ENCODE measurements at places on chromosomes 1 and 21. TPM values are rescaled to one million over a fixed set of nuclear protein-coding genes. Genes with fewer than 3 reads are reported as not detected.

DNA sequence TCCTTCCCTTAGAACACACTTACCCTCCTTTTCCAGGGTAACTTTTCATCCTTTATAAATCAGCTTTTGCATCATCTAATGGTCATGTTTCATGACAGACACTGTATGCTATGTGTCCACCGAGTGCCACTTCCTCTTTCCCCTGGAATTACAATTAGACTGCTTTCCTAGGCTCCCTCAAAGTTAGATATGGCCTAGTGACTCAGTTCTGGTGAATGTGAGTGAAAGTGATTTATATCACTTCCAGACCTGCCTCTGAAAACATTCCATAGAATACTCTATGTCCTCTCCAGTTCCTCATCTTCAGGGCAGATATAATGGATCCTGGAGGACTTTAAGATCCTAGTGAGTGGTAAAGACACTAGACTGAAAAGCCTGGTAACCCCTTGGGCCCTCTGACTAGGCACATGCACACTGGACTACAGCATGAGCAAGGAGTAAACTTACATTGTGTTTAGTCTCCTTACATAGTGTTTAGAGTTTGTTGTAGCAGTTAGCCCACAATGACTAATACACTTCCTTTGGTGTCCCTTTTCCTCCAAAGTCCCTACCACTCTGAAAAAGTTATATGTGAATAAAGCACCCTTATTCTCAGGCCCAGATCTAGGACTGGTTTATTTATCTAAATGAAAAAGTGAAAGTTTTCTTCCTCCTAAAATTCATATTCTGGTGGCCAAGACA lies 59.3 kb downstream of the GPR88 start:
- H3K27ac ChIP-seq, result no peak overlapping the region
- H3K27me3 ChIP-seq, result no peaks in the 10 kb centered on the region
- DNase-seq, result no peak
- no peaks in the 10 kb centered on the region for H3K4me1 ChIP-seq
- H3K36me3 ChIP-seq, result no peaks in the 10 kb centered on the region

The ITGB2 gene
- total RNA-seq, result 41.0 TPM

GRCh38 chr1:67951014-67951413 lies 99.4 kb downstream of the DIRAS3 start:
- H3K4me1 ChIP-seq, result peaks cover 24% of the 10 kb centered on the region
- H3K27me3 ChIP-seq, result no peaks in the 10 kb centered on the region
- no peak for DNase-seq
- no peaks in the 10 kb centered on the region for H3K36me3 ChIP-seq

DNA sequence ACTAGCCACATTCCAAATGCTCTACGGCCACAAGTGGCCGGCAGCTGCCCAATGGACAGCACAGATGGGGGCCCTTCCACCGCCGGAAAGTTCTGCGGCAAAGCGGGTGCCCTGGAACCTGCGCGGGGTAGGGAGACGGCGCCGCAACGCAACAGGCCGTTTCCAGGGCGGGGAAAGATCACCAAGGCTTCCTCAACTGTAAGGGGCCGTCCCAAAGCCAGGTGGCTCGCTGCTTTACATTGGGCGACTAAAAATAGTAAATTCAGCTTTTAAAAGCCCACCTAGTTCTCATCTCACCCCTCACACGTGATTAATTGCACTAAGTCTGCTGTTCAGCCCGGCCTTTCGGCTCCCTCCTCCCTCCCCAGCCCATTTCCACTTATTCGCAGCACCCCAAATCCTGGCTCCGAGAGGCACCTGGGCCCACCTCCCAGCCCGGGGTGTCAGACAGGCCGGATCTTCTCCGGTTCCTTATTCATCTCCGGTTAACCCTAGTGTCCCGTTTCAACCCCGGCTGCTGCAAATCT lies 643 bp downstream of the CFAP298 start:
- DNase-seq, result no peak
- peak overlapping the region; percentile 86 for H3K27ac ChIP-seq
- H3K4me1 ChIP-seq, result peaks cover 10% of the 10 kb centered on the region
- H3K27me3 ChIP-seq, result no peaks in the 10 kb centered on the region
- peaks cover 14% of the 10 kb centered on the region for H3K36me3 ChIP-seq

- no peaks in the 10 kb centered on the region for H3K36me3 ChIP-seq
- no peak overlapping the region for H3K4me3 ChIP-seq
- no peaks in the 10 kb centered on the region for H3K4me1 ChIP-seq
- H3K27me3 ChIP-seq, result no peaks in the 10 kb centered on the region
- DNase-seq, result no peak
- no peak overlapping the region for H3K27ac ChIP-seq
These were observed 191.2 kb downstream of the RERE start for GRCh38 chr1:8625981-8626898.

DNA sequence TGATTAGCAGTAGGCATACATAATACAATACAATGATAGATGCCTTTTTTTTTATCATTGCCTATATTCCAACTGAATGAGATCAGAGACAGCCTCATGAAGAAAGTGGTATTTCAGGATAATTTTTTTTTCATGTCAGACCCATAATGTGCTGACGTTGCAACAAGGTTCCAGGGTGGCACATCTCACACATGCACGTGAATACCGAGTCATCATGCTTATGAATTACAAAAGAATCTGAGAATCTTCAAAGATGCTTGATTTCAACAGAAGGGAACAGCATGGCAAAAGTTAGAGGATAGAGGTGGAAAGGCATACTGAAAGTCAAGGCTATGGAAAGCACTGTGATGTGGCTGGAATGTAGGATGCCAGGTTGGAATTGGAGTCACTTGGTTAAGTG lies 5.0 kb upstream of the RNF11 start:
- no peaks in the 10 kb centered on the region for H3K36me3 ChIP-seq
- no peak overlapping the region for H3K27ac ChIP-seq
- H3K4me3 ChIP-seq, result no peak overlapping the region
- DNase-seq, result no peak
- H3K4me1 ChIP-seq, result peaks cover 10% of the 10 kb centered on the region
- H3K27me3 ChIP-seq, result no peaks in the 10 kb centered on the region

The TRIM46 gene
- total RNA-seq, result 3.0 TPM

DNA sequence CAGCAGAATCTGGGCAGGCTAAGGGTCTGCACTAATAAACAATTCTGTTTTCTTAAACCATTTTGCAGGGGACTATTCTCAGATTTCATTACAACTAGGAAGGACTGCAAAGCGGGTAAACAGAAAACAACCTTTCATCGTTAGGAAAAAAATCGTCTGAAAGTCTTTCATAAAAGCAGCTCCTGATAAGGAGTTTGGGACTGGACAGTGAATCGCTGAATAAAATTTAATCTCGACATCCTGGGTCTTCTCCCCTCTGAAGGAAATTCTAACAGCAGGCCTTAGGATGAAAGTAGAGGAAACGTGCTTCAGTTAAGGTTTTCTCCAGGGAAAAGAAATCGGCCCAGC lies 471 bp upstream of the MTF2 start:
- DNase-seq, result no peak
- no peaks in the 10 kb centered on the region for H3K36me3 ChIP-seq
- H3K27ac ChIP-seq, result peak overlapping the region; percentile 83
- peak overlapping the region; percentile 81 for H3K4me3 ChIP-seq

GRCh38 chr1:38581396-38581795 lies 278.2 kb downstream of the RRAGC start:
- H3K4me1 ChIP-seq, result peaks cover 6% of the 10 kb centered on the region
- H3K27me3 ChIP-seq, result peaks cover 26% of the 10 kb centered on the region
- H3K4me3 ChIP-seq, result no peak overlapping the region
- no peaks in the 10 kb centered on the region for H3K36me3 ChIP-seq
- no peak overlapping the region for H3K27ac ChIP-seq

DNA sequence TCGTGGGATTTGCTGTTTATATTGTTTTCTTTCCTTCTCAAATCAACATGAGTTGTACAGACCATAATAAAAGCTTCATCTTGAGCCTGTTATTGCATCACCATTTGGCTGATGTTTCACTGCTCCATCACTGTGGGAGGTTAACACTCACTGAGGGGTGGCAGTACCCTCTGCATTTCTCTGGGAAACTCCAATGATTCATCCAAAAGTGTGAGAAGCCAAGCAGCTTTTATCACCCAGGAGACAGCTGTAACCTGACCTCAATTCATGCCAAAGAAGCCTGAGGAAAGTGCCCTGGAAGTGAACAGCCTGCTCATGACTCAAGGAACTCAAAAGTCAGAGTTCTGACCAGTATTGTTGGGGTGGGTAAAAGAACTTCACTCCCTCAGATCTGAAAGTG lies 84.1 kb downstream of the GPR88 start:
- H3K27ac ChIP-seq, result peak overlapping the region; percentile 3
- no peak for DNase-seq
- H3K4me3 ChIP-seq, result no peak overlapping the region
- H3K4me1 ChIP-seq, result peaks cover 4% of the 10 kb centered on the region
- H3K36me3 ChIP-seq, result no peaks in the 10 kb centered on the region
- H3K27me3 ChIP-seq, result no peaks in the 10 kb centered on the region

DNA sequence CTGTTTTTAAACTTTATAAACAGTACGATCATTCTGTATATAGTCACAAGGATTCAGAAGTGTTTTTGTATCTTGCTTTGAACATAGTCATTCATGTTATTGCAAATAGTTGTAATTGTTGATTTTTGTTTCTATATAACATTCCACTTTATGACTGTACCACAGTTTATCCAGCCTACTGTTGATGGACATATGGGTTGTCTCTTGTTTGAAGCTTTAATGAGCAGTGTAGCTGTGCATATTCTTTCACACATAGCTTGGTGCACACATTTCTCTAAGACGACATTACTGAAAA lies 6.1 kb downstream of the CD101 start:
- no peaks in the 10 kb centered on the region for H3K27me3 ChIP-seq
- no peaks in the 10 kb centered on the region for H3K4me1 ChIP-seq
- H3K27ac ChIP-seq, result no peak overlapping the region
- H3K4me3 ChIP-seq, result no peak overlapping the region
- no peak for DNase-seq

DNA sequence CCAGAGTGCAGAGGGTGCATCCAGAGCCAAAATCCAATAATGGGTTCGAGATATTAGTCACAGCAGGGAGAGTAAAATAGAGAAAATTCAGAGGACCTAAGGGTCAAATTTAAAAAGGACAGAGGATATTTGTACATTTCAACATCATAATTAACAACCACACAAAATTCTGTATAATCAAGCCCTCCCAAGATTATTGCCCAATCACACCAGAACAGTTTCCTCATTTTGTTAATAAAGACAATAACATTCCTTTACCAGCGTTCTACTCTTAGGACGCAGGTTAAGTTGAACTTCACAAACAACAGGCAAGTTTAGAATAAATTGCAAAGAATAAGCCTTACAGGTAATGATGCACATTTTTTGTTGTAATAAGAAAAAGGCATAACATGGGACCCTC lies 462.8 kb downstream of the PTPRC start:
- no peaks in the 10 kb centered on the region for H3K36me3 ChIP-seq
- no peak overlapping the region for H3K27ac ChIP-seq
- no peak for DNase-seq
- no peak overlapping the region for H3K4me3 ChIP-seq
- no peaks in the 10 kb centered on the region for H3K27me3 ChIP-seq
- H3K4me1 ChIP-seq, result no peaks in the 10 kb centered on the region

GRCh38 chr1:34710812-34711211 lies 44.0 kb upstream of the GJB5 start:
- no peak overlapping the region for H3K27ac ChIP-seq
- no peak for DNase-seq
- H3K36me3 ChIP-seq, result no peaks in the 10 kb centered on the region
- peaks cover 8% of the 10 kb centered on the region for H3K27me3 ChIP-seq

GRCh38 chr21:46295996-46296752 lies 10.0 kb downstream of the YBEY start:
- DNase-seq, result peak; percentile 95
- peaks cover 10% of the 10 kb centered on the region for H3K36me3 ChIP-seq
- peaks cover 17% of the 10 kb centered on the region for H3K27me3 ChIP-seq
- no peak overlapping the region for H3K4me3 ChIP-seq

The HSD3B2 gene
- not detected for total RNA-seq

DNA sequence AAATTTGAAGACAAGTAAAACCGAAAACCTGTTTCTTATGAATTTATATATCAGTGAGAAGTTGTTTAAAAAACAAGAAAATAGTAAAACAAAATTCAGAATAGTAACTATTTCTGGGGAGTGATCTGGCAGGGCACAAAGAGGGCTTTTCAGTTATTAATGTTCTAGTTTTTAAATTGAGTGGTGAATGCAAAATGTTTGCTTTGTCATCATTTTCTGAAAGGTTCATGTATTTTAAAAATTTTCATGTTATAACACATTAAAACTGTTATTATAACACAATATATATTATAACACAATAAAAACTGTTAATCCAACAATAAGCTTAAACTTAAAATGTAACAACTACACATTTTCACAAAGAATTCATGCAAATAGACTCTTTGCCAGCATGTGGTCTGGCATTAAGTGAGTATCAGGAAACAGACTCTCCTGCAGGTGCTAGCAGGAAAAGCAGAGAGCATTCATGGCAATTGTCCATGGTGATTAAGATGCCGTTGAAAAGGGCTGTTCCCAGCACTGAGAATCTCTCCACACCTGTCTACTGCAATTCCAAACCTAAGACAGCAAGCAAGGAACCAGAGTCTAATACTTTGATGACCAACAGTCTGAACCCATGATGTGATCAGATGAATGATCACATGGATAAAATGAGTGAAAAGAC lies 204.9 kb downstream of the TBX15 start:
- H3K4me1 ChIP-seq, result no peaks in the 10 kb centered on the region
- no peak overlapping the region for H3K4me3 ChIP-seq
- H3K36me3 ChIP-seq, result no peaks in the 10 kb centered on the region
- H3K27me3 ChIP-seq, result no peaks in the 10 kb centered on the region
- no peak overlapping the region for H3K27ac ChIP-seq

DNA sequence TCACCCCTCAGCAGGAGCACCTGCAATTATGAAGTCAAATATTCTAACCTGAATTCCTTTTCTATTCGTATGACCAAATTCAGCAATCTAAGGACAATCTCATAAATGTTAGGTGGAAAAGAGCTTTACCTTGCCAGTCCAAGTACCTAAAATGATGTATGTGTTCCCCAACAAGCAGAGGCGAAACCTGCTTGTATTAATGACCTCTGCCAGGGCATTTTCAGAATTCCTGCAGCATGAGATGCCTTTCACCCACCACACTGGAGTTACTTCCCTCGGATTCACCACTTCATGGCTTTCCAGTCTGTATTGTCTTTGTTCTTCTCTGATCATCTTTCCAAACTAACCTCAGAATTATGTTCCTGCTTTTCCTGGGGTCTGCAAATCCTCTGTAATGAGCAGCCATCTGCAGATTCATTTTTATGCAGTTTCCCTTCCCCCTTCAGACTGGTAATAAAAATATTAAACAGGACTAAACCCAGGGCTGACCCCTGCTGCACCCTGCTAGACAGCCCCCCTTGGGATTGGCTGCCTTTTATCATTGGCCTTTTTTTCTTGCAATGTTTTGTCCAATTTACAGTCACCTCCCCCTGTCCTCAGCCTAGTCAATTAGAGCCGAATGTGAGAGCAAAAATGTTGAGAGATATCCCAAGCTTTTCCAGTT lies 26.6 kb upstream of the CASQ2 start:
- no peaks in the 10 kb centered on the region for H3K4me1 ChIP-seq
- no peak overlapping the region for H3K27ac ChIP-seq
- H3K27me3 ChIP-seq, result peaks cover 29% of the 10 kb centered on the region
- no peak overlapping the region for H3K4me3 ChIP-seq

DNA sequence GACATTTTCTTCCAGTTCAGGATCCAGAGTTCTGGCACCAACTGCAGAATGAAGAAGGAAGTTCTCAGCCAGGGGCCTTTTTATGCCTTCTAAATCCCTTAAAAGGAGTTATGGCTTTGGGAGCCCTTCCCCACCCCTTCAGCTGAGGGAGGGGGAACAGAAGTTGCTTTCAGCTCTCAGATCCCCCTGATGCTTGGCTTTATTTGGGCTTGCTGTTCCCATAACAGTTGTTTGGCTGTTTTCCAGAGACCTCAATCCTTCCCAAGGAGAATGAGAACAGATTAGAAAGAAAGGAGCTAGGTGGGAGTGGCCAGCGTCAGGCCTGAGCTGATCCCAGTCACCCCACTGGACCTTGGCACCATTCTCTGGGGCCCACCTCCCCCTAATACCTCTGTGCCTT lies at the start of gene RPE65:
TSS of gene RPE65 (minus strand) at position 54 of the 400 bp plus-strand sequence. CDS start at position 5, 49 bp downstream.
- peaks cover 5% of the 10 kb centered on the region for H3K4me1 ChIP-seq
- H3K27ac ChIP-seq, result no peak within 1 kb of the TSS
- no peak for DNase-seq
- no peaks in the 10 kb centered on the region for H3K27me3 ChIP-seq
- no peak within 1 kb of the TSS for H3K4me3 ChIP-seq
- H3K36me3 ChIP-seq, result no peaks in the 10 kb centered on the region

All from sigmoid colon (tissue), 7 donors.